ENCODE measurements at places on chromosomes 5 and 9.
A peak's percentile ranks its signal among the peaks of the same experiment; 100 is the strongest.

DNA sequence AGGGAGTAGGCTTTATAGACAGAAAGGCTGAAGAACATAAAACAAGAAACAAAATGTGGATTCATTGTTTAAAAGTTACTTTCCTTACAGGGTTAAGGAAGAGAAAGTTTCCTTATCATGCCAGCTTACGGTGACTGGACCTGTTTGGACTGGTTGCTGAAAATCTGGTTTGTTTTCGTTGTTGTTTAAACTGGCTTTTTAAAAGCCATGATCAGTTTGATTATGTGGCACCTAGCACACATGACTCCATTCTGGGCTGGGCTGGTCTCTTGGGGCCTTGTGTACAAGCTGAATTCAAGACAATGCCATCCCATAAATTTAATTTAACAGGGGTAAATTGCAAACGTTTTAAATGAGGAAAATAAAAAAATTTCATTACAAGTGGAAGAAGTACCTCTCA is 18.4 kb upstream of the ZNF474 start:
- no peak for DNase-seq

DNA sequence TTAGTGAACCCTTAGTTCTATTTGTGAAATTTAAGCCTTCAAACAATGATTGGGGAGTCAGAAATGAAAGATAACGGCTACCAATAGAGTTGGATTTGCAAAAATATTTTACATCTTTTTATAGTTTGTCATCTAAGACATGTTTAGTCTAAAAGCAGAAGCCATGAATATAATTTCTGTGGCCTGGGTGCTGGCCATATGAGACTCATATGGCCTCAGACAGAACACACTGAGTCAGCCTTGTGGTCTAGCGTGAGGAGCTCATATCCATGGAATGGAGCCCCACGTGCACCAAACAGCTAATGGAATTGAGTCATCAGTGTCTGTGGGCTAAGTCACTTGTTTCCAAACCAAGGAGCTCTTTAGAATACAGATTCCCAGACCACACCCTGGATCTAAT is 240.7 kb upstream of the NREP start:
- no peak for DNase-seq

DNA sequence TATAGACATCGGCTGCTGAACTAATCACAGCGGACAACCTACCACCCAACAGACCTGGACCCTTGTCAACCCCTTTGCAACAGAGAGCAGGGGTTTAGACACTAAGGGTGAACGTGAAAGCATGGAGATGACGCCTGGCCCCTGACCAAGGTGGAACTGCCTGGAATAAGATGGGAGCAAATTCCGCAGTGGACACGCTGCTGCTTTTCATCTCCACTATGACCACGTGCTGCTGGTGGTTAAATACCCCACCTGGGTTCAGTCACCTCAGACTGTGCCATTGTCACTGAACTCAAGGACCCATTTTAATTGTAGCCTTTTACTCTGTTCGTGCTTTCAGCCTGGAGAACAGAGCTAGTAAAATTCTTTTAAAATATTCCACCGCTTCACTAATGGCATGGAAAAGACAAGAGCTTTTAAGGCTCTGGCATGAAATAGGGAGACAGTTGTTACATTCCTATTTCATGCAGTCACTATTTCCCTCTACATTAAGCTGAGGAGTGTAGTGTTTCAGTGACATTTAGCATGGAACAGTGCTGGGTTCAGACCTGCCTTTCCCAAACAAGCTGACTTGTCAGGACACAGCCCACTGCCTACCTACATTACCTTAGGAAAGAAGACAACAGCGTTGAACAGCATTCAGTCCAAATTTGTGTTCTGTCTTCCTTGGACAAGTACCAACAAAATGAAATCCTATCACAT is 96.8 kb downstream of the ANKRD18B start:
- DNase-seq = no peak

DNA sequence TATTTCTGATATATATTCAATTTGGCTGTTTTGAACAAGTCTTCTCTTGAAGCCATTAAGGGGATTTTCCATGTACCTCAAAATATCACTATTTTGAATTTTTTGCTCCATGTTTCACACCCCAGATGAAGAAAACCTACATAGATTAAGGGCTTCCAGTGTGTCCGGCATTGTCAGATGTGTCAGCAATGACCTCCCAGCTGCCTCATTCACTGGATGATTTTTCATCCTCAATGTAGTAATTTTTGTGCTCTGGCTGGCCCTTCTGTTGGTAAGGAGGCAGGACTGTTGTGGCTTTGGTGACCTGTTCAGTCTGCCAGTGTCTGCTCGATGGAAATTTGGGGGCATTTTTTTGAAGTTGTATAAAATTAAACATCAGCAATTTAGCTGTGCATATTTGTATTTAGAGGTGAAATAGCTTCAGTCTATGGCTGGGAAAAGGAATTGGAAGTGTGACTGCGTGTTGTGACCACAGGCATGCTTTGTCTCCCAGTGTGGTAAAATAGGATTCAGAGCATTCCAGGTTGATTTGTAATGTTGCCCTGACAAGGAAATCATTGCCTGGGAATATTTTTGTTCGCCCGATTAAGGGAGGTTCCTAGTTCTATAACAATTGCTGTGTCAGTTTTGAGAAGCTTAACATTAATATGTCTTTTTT is 312.4 kb downstream of the ARHGEF28 start:
- no peak for DNase-seq

DNA sequence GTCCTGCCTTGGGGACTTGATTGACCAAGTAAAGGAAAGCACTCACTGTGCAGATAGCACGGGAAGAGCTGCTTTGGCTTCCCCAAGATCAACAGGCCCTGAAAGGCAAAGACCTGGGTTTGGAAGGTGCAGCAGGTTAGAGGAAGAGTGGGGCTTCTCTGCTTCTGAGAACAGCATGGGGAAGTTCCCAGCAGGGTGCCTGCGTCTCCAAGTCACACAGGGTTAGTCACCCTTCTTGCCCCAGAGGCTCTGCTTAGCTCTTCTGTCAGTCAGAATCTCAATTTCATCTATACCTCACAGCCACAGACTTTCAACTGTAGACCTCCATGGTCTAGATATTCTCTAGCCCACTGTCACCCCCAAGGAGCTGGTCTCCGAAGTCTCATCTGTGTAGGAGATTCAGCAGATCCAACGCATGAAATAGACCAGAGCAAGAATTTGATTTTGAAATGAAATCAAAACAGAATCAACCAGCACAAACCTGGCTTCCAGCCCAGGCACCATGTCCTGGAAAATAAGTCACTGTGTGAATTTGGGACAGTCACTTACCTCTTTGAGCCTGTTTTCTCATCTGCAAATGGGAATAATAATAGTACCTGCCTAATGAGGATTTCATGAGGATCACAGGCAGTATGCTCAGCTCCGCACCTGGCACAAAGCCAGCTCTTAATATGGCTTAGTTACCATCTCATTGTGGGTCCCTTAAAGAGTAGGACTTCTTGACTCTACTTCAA is 64.0 kb downstream of the SFXN1 start:
- DNase-seq = no peak

GRCh38 chr5:41695920-41696582 is 174.2 kb downstream of the OXCT1 start:
- no peak for DNase-seq

DNA sequence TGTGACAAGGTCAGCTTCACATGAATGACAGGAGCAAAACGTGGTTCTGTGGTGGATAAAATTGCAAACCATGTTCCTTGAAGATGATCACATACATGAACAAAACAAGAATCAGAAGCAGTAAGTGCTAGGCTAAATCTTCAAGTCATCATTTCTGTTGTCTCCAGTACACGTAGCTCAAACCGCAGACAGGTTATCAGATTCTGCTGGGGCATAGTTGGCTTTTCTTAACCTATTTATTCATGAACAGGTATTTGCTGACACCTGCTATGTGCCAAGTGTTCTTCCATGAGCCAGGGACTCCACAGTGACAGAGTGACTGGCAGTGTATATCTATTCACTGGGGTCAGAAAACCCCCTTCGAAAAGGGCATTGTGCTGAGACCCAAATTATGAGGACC is 20.8 kb downstream of the MFAP3 start:
- peak; percentile 8 for DNase-seq

GRCh38 chr5:116947691-116948528 is 373.3 kb upstream of the SEMA6A start:
- DNase-seq = peak; percentile 10

GRCh38 chr9:92988215-92988768 is 41.0 kb downstream of the FGD3 start:
- no peak for DNase-seq

GRCh38 chr9:135448663-135449100 is 30.9 kb upstream of the PPP1R26 start:
- DNase-seq = no peak

- peak; percentile 33 for DNase-seq
Measured at GRCh38 chr9:128103589-128103962, 24.0 kb downstream of the PTGES2 start.

DNA sequence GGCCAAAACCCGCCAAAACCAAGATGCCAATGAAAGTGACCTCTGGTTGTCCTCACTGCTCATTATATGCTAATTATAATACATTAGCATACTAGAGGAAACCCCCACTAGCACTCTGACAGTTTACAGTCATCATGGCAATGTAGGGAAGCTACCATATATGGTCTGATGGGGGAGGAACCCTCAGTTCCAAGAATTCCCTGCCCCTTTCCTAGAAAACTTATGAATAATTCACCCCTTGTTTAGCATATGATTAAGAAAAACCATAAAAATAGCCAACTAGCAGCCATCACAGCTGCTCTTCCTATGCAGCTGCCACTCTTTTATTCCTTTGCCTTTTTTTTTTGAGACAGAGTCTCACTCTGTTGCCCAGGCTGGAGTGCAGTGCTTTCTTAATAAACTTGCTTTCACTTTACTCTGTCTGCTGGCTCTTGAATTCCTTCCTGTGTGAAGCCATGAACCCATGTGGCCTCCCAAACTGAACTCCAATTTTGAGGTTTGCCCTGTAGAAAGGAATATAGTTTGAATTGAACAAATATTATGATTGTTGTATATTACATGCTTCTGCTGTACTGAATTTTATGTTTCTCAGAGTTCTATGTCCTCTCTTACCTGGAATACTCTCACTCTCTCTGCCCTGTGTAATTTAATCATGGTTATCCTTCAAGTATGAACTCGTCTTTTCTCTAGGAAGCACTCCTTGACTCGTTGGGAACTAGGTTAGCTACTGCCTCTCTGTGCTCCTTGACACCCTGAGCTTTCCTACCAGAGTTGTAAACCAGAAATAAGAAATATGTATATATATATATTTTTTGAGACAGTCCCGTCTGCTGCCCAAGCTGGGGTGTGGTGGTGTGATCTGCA is 59.8 kb downstream of the KIAA1958 start:
- no peak for DNase-seq

DNA sequence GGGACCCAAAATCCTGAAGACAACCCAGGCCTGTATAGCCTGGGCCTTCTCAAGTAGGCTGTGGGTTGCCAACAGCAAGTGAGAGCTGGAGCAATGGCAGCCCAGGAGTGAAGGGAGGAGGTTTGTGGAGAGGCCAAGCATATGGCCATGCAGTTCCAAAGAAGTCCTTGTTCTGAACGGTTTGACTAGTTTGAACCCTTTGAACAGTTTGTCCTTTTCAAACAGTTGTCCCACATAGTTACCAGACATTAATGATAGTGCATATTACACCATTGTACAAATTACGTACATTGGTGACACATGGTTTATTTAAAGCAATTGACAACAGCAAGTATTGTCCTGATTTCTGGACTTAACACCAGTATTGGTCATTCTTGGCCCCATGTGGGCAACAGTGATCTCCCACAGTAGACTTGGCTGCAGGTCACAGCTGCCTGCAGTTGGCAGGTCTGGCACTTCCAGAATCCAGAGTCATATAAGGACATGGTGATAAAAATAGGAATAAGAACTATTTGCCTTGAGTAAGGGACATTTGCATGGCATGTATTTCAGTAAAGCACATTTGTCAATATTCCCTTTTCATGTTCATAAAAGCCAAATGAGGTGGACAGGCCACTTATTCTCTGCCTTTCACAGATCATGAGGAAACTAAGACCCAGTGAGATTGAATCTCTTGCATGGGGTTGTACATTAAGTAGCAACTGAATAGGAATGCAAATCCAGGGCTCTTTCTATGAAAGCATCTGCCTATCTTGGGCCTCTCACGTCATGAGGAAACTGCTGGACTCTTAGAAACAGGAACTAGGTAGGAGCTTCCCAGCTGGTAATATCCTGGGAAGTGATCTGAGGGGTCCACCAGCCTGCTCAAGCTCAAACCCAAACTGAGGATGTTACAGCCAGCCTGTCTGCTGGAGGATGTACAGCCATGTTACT is 30.3 kb downstream of the SLC25A48 start:
- DNase-seq = no peak

GRCh38 chr9:21761309-21761901 is 41.0 kb upstream of the MTAP start:
- DNase-seq = no peak

- DNase-seq = no peak
Measured at GRCh38 chr5:59236448-59236847, 653.6 kb downstream of the RAB3C start.

GRCh38 chr5:93621327-93621798 is 38.3 kb downstream of the NR2F1 start:
- no peak for DNase-seq

- DNase-seq = no peak
Measured at GRCh38 chr9:115978659-115979096, 174.9 kb upstream of the PAPPA start.

GRCh38 chr9:84900421-84900820 is 230.9 kb downstream of the NTRK2 start:
- DNase-seq = no peak

- DNase-seq = no peak
Measured at GRCh38 chr5:9401786-9402472, 143.9 kb downstream of the SEMA5A start.

DNA sequence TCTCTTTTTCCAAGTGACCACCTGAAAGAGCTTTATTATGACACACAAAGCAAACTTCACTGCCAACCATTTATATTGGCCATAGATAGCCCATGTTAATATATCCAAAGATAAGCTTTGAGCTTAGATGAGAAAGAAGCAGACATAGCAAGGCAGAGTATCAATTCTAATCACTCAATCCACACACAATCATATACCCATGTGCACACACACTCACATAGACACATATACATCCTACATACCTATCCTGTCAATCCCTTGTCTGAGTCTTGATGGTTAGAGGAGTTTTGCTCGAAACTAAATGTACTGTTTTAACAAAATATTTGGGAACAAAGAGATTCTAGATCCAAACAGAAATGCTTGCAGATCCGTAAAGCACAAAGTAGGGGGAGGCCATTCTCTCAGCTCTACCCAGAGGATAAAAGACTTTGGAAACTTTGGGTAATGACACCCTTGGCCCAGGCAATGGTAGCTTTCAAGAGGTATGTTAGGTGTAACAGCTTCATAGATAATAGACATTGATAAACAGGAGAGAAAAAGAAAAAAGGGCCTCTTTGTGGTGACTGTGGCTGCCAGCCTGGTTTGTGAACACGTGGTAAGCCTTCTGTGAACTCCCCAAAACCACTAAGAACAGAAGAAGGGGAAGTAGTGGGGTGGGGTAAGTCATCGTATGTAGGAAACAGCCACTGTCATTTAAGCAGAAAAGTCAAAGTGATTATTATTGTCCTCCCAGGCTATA is 121.6 kb downstream of the TLR4 start:
- DNase-seq = peak; percentile 65

DNA sequence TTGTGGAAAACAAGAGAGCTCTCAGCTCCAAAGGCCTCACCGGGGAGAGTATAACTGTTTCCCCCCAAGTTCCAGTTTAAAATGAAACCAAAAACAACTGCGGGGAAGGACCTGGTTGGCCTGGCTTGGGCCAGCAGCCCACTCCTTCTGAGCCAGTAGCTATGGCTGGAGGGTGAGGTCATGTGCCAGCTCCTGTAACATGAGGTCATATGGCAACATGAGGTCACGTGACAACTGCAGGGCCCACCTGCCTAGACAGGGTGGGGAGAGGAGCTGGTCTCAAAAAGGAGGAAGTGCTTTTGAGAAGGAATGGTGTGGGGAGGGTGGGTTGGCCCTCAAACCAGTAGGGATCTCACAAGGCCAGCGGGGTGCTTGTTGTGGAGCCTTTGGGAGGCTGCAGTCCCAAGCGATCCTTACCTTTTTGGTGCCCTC is 29.3 kb upstream of the CRB2 start:
- DNase-seq = no peak

All from central memory CD4-positive, alpha-beta T cell (primary cell).